NCI-H1417 treated with DMSO at 0.1 percent for 48 hours (cell line): ENCODE measurements at places on chromosomes 4 and X.

DNA sequence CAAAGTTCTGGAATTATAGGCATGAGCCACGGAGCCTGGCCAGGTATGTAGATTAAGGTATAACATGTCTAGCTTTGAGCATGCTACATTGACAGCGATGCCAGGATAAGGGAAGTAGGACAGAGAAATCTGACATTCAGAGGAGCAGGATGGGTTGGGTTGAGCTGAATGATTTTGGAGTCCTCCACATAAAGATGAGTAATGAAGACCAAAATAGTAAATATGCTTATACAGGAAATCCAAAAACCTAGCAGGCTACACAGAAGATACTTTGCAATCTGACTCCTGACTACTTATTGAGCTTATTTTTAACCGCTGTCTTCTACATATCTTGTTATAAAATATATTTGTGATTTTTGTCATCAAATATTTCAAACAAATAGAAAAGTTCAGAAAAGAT is 69.7 kb downstream of the PDGFC start:
- no peak for DNase-seq

DNA sequence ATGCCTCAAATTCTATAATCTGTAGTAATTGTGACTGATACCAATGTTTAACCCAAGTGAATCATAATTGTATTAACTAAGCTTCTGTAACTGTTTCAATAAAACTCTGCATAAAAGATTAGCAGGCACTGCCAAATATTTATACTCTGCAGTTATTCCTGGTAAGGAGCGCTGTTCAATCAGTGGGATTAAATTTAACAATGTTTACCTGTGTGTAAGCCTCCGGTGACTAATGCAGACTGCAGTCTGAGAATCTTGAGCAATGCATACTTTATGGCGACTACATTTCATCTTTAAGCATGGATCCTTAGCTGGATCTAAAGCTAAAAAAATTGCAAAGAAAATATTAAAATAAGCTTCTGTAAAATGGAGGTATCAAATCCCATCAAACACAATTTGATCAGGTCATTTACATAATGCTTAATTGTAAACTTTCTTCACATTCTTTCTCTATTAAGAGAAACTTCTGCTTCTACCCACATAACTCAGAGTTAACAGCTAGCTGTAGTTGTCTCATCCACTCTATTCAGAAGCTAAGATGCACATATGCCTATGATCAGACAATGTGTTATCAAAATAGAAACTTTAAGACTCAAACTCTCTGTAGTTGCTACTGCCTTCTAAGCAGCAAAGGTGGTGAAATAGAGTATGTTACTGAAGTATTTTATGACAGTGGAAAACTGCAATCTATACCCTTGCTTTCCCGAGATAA is 234.0 kb downstream of the SPOCK3 start:
- DNase-seq: no peak

DNA sequence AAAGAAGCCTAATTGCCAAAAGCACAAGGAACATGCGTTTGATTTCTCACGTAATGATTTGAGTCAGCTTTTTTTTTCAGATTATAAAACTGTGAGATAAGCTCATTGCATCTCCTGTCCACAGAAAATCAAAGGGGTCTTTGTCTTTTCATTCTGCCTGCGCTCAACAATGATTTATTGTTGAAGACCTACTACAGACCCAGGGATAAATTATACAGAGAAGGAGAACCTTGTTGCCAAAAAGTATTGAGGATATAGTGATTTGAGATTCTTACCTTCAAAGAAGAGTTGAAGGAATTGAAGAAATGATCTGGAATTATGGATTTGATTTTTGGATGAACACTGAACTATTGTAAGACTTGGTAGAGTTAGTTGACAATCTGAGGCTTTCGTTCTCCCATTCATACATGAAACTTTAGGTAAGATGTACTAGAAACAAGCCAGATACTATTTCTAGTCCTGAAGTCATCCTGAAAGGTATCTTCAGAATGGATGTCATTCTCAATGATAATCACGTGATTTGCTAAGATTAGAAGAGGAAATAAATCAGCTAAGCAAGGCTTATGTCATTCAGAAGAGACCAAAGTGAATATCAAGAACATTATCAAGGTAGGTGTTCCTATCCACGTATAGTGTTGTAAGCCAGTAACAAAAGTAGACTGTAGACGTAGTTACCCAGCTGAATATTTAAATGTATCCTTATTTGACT is 71.1 kb upstream of the SCOC start:
- no peak for DNase-seq

- DNase-seq: no peak
Observed at GRCh38 chr4:24928708-24929107, 15.9 kb upstream of the CCDC149 start.

DNA sequence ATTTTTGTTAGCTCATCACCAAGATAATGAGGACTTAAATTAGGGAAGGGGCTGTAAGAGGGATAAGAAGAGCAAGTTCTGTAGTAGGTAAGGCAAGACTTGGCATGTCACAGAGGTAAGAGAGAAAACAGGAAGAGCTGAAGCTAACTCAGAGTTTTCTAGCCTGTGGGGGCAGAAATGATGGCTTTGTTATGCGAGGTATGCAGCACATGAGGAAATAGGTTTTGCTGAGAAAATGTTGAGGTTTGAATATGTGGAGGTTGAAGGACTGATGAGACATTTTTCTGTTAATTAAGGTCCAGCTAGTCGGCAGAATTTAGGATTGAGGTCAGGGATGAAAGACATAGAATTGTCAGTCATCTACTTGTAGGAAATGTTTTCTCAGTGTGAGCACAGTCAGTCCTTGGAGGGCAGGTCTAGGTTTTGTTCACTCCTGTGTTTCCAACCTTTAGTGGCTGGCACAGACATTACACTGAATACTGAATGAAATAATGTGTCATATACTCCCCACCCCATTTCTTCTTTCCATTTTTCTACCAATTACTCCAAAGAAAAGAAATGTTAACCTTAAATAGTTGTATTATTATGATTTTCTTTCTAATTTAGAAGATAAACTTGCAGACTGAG is 154.0 kb upstream of the AADAT start:
- no peak for DNase-seq

GRCh38 chrX:107970073-107970472 is 12.1 kb downstream of the TEX13B start:
- no peak for DNase-seq

DNA sequence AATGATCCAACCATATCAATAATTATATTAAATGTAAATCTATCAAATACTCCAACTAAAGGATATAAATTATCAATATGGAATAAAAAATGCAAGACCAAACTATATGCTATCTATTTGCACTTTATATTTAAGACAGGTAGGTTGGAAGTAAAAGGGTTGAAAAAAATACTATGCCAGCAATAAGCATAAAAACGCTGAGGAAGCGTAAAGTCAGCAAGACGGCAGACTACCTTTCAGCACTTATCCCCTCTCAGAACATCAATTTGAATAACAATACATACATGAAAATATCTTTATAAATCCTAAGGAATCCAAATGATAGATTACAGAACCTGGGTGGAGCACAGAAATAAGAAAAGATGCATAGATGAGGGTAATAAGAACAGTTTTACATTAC is 14.0 kb upstream of the GABRA3 start:
- DNase-seq: no peak

DNA sequence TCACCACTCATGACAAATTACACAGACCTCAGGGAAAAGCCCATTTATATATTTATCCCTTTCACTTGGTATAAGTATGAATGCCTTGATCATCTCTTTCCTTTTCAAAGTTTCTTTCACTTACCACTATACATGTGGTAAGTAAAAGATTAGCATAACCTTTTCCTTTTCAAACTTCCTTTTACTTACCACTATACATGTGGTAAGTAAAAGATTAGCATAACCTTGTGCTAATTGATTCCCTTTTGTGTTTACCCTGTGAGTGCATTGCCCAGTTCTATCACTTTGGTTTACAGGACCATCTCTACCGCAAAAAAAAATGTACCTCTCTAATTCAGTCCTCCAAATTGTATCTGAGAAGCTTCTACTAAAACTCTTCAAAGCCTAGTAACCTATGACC is 32.7 kb upstream of the TCEANC start:
- DNase-seq: no peak

DNA sequence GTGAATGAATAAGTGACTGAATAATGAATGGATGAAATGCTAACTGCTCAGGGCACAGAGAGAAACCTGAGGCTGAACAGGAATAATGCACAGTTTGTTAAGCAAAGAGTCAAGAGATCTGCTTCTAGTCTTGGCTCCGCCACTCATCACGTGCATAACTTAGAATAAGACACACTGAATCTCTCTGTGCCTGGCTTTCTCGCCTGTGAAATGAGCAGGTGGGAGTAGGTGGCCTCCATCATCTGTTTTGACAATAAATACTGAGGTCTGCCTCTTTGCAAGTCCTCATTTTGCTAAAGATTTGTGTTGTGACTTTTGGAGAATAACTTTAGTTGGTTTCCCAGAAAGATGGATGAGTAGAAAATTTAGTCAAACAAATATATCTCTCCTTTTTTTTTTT is 318.0 kb downstream of the FBXW7 start:
- DNase-seq: no peak

DNA sequence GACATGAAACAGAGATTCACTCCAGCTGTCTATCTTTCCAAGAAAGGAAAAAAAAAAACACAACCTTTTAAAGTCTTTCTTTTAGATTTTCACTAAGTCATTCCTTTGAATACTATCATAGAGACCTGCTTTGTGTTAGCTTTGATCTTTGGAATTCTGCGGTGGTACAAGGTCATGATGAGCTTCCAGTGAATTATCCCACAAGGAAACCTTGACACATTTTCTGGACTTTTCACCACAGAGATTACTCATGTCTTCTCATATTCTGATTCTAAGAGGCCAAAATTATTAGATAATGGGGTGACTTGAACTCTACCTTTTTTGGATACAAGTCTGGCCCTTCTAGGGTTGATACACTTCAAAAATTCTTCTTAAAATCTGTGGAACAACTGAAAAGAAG is 201.6 kb downstream of the PACRGL start:
- no peak for DNase-seq

DNA sequence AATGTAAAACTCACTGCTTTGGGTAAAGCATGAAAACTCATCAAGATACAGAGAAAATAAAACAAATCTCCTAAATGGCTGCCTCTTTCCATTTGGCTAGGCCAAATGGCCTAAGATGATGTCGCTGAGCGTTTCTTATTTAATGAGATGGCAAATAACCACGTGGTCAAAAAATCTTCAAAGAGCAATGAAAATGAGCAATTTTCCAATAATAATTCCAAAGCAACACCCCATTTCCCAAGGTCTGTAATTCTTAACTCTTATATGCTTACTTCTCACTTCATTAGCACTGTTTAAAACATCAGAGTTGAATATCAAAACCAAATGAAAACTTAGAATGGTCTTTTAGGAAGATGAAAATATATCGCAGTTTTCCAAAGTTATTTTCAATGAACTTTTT is 222.3 kb upstream of the MID1 start:
- DNase-seq: no peak

GRCh38 chr4:108072300-108072699 is 82.6 kb downstream of the HADH start:
- peak; percentile 91 for DNase-seq

DNA sequence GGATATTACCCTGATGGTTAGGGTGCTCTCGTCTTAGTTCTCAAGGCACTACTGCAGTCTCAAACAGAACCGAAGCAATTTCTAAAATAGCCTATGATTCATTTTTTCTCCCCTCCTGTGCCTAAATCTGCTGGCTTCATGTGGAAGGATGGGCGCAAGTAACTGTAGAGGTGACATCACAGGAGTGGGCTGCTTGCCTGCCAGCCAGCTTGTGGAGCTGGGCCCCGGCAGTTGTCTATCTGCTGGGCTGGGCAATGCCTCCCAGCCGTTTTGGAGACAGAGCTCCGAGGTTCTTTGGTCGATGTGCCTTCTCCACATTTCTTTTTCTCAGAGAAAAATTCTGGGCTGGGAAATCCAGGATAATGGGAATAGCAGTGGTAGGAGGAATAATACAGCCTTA is 34.3 kb upstream of the CITED1 start:
- DNase-seq: no peak

GRCh38 chrX:113980953-113981352 is 602.9 kb upstream of the HTR2C start:
- no peak for DNase-seq

GRCh38 chr4:109672169-109672930 is 30.9 kb downstream of the CASP6 start:
- DNase-seq: no peak

- DNase-seq: peak; percentile 0
Observed at GRCh38 chr4:100095729-100096595, 94.3 kb downstream of the DDIT4L start.

GRCh38 chrX:41600291-41600690 is 88.5 kb upstream of the GPR34 start:
- no peak for DNase-seq

- DNase-seq: no peak
Observed at GRCh38 chr4:98614662-98615061, 43.7 kb downstream of the TSPAN5 start.

DNA sequence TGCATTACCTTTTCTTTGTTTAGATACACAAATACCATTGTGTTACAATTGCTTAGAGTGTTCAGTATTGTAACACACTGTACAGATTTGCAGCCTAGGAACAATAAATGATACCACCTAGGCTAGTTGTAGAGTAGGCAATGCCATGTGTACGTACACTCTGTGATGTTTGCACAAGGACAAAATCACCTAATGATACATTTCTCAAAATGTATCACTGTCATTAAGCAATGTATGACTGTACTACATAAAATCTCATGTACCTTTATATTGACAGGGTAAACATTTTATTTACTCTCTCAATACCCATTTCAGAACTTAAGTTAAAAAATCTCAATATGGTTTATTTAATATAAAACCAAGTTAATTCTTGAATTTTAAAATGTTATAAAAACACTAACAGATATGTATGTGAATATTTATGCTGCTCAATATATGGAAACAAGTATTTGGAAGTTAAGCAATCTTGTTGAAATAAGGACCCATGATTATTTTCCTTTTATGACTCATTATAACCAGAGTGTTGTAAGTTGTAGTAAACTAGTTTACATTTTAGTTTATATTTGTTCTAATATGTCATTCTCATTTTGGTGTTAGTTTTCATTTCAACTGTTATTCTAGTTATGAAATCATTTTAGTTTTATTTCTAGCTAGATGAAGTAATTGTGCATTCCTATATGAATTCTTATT is 409.2 kb downstream of the TLL1 start:
- no peak for DNase-seq

DNA sequence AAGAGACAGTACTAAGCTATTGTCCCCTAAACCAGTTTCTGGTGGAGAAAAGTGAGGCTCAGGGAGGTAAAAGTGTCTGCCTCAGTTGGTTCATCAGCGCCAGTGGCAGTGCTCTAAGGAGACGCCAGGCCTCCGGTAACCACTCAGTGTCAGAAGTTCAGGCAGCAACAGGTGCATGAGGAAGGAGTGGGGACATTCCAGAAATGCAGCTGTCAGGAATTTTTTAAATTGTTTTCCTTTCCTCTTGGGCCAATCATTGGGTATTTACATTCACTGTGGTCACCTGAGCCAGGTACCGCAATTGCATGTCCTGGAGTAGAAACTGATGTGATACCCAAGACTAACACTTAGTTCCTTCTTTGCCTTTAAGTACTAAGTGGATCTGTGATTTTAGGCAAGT is 40.2 kb upstream of the HS3ST1 start:
- no peak for DNase-seq
